ENCODE measurements at places on chromosomes 16 and 17. TPM values are rescaled to one million over a fixed set of nuclear protein-coding genes. Genes with fewer than 3 reads are reported as not detected.

DNA sequence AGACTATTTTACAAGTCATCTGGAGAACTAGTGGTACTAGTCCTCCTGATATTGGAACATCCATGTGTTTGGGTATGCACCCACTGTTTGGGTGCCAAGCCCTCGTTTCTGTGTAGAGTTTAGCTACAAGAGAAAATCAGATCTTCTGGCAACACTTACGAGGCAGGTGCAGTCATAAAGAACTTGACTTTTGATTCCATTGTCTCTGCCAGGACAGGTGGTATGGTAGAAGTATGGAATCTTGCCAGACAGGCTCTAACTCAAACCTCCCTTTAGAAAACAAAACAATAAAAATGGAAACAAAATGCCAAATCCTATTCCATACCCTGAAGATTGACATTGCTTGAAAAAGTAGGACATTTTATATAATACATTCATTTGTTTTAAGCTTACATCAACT lies 16.0 kb downstream of the RNF43 start:
- no peaks in the 10 kb centered on the region for H3K36me3 ChIP-seq
- H3K4me1 ChIP-seq = no peaks in the 10 kb centered on the region
- H3K4me3 ChIP-seq = no peak overlapping the region

- no peaks in the 10 kb centered on the region for H3K36me3 ChIP-seq
- no peaks in the 10 kb centered on the region for H3K27me3 ChIP-seq
- no peaks in the 10 kb centered on the region for H3K4me1 ChIP-seq
- no peak overlapping the region for H3K4me3 ChIP-seq
Observed at GRCh38 chr16:1167276-1168107, 14.6 kb downstream of the CACNA1H start.

DNA sequence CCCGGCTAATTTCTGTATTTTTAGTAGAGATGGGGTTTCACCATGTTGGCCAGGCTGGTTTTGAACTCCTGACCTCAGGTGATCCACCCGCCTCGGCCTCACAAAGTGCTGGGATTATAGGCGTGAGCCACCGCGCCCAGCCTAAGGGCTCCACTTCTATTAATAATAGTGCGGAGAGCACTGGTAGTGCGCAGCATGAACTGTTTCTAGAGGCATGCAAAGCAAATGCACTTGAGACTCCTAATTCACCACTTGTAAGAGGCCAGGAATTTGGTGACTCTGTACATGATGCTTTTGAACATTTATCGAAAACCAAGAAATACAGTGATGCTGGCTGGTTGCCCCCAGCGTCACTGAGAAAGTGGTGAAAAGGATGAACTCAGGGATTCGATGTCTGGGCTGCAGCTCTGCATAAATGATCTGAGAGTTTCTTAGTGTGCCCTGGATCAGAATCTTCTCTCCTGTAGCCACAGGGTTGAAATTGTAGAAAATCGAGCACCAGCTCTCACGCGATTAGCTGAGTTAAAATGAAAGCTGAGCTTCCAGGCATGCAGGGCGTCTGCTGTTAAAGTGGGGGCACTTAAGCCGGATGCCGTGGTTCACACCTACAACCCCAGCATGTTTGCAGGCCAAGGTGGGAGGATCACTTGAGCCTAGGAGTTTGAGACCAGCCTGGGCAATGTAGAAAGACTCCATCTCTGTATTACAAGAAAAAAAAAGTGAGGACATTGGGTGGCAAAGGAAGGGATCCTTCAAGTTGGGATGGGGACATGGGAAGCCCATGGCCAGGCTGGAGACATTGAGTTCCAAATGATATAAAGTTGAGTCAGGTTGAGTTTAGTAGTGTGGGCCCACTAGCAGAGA lies 4.8 kb downstream of the RNF213 start:
- no peaks in the 10 kb centered on the region for H3K27me3 ChIP-seq
- H3K27ac ChIP-seq = no peak overlapping the region

DNA sequence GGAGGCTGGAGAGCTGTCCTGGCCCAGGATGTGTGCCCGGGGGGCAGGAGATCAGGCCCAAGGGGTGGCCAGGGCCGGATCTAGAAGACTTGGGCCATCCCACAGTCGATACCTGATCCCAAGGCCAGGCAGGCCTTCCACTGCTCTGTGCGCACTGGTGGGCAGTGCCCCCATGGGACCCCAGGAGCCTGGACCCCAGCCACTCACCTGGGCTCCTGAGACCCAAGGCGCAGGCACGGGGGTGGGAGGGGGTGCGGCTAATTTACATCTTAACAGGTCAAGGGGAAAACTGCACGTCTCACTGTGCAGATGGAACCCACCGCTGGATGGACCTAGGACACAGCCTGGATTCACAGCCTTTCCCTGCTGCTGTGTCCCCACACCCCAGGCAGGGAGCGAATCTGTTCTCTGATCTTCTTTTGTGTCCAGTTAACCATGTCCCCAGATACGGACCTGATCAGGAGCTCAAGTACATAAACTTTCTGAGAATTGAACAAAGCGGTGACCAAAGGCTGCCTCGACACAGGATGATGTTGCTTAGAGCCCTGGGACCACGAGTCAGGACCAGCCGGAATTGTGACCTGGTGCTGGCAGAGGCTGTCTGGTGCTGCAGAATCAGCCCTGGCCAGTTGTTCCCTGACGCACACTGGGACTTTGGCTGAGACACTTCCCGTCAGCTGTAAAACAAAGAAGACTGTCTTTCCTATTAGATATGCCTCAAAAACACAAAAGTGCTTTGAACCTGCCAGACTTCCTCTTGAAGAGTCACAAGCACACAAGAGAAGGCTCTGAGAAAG lies 60.6 kb downstream of the TNFRSF13B start:
- H3K4me1 ChIP-seq = peaks cover 6% of the 10 kb centered on the region
- H3K4me3 ChIP-seq = no peak overlapping the region
- peak; percentile 82 for DNase-seq

The RNF167 gene
- total RNA-seq = 58.6 TPM

The DHRS13 gene
- total RNA-seq = 10.6 TPM

The CRISPLD2 gene
- total RNA-seq = 128 TPM

The TNK1 gene
- total RNA-seq = 11.0 TPM
